Dermis blood vessel endothelial cell (primary cell): ENCODE measurements at places on chromosomes 5 and 9. TPM values are rescaled to one million over a fixed set of nuclear protein-coding genes. Genes with fewer than 3 reads are reported as not detected.
A peak's percentile ranks its signal among the peaks of the same experiment; 100 is the strongest.

Gene ENG
- 84.2 and 165 TPM in 2 replicates for total RNA-seq

Gene ARHGEF37
- total RNA-seq = 13.6 and 16.0 TPM in 2 replicates

Gene ABCA2
- total RNA-seq = 8.5 and 13.3 TPM in 2 replicates

- no peak for DNase-seq
Measured at GRCh38 chr5:154086641-154087040, 47.9 kb downstream of the MFAP3 start.

- no peak for DNase-seq
Measured at GRCh38 chr9:32218100-32218767, 166.2 kb upstream of the ACO1 start.

DNA sequence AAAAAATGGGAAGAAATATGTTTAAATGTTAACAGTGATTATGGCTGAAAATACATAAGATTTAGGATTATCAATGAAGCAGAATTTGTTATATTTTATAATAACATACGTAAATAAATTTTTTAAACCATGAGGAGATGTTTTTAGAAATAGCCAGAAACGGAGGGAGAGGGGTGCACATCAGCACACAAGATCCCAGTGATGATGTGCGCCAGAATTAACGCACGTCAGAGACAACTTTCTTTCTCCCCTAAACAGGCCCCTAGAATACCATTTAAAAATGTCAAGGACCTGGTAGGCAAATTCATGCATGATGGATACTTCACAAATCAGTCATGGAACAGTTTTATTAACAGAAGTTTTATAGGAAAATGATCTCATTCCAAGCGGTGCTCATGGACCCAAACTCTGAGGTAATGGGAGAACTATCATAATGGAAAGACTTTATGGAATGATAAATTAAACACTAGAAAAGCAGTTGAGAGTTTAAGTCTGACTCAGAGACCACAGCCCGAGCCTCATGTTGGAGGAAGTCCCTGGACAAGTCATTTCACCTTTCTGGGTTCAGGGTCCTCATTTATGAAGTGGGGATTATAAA lies 258.9 kb upstream of the GAS1 start:
- no peak for DNase-seq

DNA sequence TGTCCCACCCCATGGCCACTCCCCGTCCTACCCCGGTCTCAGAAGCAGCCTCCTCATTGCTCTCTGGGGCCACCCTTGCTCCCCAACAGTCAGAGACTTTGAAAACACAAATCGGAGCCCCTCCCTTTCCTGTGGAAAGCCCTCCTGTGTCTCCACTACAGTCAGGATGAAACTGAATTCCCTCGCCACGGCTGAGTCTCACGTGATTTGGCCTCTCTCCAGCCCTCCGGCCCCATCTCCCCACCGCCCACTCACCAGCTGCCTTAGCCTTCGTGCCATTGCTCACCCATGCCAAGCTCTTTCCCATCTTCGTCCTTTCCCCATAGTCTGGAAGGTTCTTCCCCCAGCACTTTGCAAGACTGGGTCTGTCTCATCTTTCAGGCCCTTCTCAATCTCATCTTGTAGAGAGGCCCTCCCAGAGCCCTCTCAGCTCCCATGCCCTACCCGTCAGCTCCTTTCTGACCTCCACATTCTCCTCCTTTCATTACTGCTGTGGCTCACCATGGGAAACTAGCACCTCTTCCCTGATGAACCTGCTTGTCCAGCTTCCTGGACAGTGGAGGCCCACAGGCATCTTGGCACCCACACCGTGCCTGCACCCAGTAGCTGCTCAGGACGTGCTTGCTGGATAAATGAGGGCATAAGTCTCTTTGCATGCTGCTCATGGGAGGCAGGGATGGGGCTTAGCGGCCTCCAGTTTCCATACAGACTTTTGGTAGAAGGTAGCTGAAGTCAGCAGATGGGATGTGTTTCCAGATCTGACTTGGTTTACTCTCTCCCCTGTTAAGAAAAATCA lies 126.4 kb upstream of the COL5A1 start:
- peak; percentile 15 for DNase-seq

DNA sequence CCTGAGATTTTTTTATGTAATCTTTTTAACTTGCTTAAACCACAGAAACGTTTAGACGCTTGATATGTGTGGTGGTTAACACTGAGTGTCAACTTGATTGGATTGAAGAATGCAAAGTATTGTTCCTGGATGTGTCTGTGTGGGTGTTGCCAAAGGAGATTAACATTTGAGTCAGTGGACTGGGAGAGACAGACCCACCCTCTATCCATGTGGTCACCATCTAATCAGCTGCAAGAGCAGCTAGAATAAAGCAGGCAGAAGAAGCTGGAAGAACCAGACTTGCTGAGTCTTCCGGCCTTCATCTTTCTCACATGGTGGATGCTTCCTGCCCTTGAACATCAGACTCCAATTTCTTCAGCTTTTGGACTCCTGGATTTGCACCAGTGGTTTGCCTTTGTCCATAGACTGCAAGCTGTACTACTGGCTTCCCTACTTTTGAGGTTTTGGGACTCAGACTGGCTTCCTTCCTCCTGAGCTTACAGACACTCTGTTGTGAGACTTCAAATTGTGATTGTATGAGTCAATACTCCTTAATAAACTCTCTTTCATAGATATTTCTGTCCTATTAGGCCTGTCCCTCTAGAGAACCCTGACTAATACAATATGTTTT lies 816.0 kb upstream of the CDH9 start:
- no peak for DNase-seq

DNA sequence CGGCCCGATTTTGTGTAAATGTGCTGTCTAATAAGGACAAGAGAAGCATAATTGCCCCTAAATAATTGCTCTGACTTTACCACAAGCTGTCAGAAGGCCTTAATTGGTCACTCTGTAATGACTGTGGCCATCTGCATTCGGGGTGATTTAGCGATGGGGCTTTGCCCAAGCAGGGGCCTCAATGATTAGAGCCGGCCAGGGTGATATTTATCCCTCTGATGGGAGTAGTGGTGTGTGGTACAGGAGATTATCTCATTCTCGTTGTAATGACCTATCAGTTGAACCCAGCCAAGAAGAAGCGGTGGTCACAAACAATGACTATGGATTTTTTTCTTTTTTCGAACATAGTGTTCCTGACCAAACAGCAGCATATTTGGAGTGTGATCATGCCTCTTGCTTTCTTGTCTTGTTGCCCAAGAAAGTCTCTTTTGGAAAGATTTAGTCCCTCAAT lies 72.0 kb upstream of the SAP30L start:
- no peak for DNase-seq

DNA sequence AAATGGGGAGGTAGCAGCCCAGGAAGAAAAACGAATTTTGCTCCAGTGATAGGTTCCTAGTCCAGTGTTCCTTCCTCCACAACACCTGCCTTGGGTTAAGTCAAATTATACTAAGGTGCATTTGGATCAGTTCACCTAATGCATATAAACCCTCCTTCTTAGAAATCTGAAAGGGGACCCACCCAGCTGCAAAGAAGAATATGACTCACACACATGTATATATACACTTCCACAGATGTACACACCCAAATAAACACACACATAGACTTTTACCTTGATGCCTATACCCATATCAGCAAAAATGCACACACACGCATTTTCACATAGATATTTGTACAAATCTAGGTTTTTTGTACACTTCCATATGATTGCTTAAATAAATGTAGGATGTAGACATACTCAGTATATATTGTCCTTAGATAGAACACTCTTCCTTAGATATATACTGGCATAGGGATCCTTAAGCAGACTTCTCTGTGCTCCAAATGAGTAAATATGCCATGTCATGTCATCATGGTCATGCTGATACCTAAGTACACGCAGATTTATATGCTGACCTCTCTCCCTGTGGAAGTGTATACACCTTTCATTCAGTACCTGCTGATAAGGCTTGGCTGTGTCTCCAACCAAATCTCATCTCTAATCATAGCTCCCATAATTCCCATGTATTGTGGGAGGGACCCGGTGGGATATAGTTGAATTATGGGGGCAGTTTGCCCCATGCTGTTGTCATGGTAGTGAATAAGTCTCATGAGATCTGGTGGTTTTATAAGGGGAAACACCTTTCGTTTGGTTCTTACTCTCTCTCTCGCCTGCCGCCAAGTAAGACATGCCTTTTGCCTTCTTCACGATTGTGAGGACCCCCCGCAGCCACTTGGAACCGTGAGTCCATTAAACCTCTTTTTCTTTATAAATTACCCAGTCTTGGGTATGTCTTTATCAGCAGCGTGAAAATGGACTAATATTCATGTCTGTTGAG lies 10.2 kb downstream of the ADRB2 start:
- no peak for DNase-seq

- DNase-seq = no peak
Measured at GRCh38 chr9:124721109-124721906, 49.8 kb downstream of the NR6A1 start.

GRCh38 chr5:27706832-27707231 lies 668.4 kb upstream of the CDH9 start:
- DNase-seq = no peak
